ENCODE measurements at places on chromosomes 12 and 14.
A peak's percentile ranks its signal among the peaks of the same experiment; 100 is the strongest.

DNA sequence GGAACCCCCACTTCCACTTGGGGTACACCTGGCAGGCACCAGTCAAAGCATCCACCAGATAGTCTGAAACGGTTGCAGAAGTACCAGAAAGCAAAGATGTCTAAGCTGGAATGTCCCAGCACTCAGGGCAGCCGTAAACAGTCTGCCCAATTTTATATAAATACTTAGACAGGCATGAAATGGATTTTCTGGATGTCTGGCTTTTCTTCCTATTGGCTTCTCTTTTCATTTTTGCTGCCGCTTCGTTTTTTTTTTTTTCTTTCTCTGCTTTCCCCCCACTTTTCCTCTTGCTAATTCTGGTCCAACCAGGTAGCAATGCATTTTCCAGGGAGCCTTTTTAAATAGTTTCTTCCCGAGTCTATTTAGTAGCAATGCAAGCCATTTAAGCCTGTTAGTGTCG, 167.7 kb downstream of the GCH1 start:
- no peak for DNase-seq

- no peak for DNase-seq
Observed at GRCh38 chr14:23564181-23564812, 3.3 kb downstream of the AP1G2 start.

DNA sequence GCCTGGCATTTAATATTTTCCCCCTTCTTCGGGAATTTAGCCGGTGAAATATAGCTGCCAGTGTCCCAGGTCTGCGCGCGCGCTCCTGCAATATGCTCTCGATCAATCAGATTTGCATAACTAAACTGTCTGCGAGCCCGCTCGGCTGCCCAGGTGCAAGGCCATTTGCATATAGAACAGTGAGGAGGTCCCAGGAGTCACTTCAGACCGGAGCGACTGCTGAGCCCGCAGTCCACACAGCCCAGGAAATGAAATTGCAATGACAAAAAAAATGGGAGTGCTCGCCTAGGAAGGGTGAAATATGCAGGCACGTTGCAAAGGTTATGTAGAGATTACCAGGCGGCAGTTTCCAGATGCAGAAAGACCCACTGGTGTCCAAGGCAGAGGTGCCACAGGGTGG, 228.5 kb downstream of the VRK1 start:
- DNase-seq, result no peak

- DNase-seq, result peak; percentile 40
Observed at GRCh38 chr14:93619176-93619793, 169.0 kb downstream of the PRIMA1 start.

- no peak for DNase-seq
Observed at GRCh38 chr14:93269341-93270068, 62.4 kb downstream of the UBR7 start.

GRCh38 chr12:38954238-38954873, 49.0 kb upstream of the CPNE8 start:
- DNase-seq, result no peak

GRCh38 chr14:98741523-98741922, 530.5 kb downstream of the BCL11B start:
- no peak for DNase-seq

DNA sequence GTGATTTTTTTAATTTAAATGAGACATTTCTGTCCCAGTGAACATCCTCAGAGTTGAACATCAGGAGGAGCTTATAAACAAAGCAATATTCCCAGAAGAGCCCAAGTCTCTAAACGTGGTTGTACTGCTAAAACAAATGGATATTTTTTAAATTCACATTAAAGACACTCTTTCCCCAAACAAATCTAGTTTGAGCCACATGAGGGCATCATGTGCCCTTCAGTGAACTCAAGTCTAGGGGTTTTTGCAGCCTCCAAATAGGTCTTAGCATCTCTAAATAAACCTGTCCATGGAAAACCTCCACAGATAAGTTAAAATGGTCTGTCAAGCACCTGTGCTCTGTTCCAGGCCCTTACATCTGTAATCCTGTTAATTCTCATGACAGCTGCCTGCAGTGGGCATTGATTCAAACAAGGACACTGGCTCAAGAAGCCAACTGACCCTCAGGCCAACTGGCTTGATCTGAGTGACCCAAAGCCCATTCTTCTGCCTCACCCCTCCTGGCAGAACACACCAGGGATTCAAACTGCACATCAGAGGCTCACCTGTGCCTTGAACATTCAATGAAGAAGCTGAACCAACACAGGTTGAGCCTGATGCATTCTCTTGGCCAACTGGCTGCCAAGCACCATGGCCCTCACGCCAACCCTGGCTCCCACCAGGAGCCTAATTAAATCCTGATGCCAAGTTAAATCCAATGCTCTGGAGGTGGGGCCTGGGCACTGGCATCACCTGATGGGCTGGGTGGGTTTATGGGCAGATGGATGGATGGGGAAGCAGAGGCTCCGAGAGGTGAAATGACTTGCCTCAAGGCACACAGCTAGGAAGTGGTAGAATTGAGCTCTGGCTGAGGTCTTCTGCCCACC, 8.6 kb downstream of the ISCU start:
- no peak for DNase-seq

GRCh38 chr14:104700747-104701217, 11.4 kb downstream of the INF2 start:
- no peak for DNase-seq

GRCh38 chr14:55893705-55894104, 224.5 kb upstream of the PELI2 start:
- no peak for DNase-seq

- no peak for DNase-seq
Observed at GRCh38 chr14:53807542-53807941, 149.1 kb downstream of the BMP4 start.

DNA sequence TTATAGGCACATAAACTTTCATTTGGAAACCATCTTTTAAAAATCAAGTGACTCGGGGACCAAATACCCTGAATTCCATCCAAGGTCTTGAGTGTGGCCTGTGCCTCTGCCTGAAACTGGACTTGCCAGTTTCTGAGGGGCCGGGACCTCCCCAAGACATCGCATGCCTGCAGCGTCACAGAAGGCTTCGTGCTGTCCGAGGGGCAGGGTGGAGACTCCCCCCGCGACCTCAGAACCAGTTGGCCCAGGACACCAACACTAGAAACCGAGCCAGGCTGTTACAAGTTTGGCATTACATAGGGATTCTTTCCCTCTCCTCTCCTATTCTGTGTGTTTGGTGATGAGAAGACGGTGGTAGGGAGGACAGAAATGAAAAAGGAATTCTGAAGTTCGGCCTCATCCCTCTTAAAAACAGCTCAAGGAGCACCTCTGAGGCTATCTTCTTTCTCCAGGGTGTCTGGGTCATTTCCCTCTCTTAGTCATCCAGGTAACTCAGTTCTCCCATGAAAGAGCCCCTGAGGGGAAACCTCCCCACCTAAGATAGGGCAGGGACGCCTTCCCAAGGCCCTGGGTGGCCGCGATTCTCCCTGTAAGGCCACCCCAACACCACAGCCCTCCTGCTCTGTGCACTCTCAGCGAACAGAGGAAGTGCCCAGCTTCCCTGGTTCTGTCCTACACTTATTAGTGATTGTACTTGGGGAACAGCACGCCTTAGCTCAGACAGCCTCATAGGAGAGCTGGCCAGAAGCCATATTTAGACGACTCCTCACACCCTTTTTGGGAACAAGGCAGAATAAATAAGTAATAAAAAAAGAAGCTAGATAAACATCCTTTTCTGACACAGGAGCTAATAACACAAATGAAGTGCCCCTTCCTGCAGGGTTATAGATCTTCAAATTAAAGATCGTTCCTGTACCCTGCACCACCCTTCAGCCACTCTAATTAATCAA, 93.8 kb downstream of the BCL11B start:
- no peak for DNase-seq

DNA sequence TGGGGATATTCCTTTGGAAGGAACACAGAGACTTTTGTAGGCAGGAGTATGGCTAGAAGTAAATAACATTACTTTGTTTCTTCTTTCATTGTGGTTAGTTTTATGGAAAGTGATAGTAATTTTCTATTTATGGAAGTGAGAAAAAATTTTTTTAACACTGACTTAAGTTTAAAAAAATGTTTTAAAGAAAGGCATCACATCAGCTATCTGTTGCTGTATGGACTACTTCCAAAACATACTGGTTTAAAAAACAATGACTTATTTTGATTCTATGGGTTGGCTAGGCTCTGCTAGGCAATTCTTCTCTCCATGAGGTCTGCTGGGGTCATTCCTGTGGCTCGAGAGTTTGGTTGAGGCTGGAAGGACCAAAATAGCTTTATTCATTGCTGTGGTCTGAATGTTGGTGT, 31.7 kb upstream of the SLC38A2 start:
- no peak for DNase-seq

DNA sequence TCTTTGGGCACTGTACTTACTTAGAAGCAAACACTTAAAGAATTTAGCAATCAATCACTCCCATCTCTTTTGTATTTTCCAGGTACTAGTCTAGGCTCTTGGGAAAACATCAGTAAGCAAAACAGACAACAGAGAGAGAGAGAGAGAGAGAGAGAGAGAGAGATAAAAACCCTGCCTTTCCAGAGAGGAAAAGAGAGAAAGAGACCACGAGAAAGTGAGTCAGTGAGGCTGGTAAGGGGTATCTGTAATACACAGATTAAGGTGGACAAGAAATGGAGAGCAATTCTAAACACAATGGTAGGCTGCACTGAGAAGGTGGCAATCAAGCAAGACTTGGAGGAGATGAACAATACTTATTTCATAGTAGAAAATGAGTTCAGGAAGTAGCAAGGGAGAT, 119.9 kb upstream of the OVCH1 start:
- DNase-seq, result no peak

GRCh38 chr14:103861413-103862392, 14.3 kb upstream of the PPP1R13B start:
- no peak for DNase-seq

GRCh38 chr12:130375296-130376287, 37.9 kb downstream of the PIWIL1 start:
- DNase-seq, result no peak

DNA sequence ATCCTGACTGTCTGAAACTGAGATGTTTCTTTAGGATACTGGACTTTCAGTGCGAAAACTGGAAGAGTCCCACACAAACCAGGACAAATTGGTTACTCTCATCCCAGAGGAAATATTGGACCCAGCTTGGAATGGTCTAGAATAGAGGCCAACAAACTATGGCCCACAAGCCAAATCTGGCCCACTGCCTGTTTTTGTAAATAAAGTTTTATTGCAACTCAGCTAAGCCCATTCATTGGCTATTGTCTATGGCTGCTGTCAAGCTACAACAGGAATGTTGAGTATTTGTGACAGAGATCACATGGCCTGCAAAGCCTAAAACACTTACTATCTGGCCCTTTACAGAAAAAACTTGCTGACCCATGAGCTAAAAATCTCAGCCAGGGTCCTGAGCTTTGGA, 6.5 kb downstream of the WSCD2 start:
- DNase-seq, result no peak

- no peak for DNase-seq
Observed at GRCh38 chr14:76088771-76089571, 62.8 kb upstream of the GPATCH2L start.

DNA sequence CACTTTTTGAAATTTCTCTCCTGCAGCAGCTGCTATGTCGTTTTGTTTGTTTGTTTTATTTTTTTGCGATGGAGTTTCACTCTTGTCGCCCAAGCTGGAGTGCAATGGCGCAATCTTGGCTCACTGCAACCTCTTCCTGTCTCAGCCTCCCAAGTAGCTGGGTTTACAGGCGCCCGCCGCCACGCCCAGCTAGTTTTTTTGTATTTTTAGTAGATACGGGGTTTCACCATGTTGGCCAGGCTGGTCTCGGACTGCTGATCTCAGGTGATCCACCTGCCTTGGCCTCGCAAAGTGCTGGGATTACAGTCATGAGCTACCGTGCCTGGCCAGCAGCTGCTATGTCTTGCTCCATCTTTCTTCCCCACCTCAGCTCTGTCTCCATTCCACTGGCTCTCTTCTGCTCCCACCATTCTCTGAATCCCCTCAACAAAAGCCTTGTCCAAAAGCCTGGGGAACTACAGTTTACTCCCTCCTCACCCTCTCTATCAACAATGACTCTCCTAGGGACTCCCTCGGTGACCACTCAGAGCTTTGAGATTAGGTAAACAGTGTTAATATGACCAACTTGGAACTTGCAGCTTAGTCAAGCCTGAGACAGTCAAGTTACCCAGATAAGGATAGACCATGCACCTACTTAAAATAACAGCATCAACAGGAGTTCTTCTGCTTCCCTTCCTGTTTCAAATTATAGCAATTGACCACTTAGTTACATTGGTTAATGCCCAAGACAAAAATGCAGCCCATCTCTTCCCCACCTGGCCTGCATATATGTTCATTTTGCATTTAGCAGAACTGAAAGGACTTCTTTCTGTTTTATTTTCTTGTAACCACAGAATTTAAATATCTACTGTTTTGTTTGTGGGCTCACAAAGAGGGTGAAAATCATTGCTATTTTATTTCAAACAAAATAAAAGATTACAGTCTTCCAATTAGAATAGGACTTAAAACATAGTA, 189.0 kb upstream of the AMIGO2 start:
- no peak for DNase-seq

GRCh38 chr12:54053003-54053750, 458 bp upstream of the HOXC4 start:
- no peak for DNase-seq

DNA sequence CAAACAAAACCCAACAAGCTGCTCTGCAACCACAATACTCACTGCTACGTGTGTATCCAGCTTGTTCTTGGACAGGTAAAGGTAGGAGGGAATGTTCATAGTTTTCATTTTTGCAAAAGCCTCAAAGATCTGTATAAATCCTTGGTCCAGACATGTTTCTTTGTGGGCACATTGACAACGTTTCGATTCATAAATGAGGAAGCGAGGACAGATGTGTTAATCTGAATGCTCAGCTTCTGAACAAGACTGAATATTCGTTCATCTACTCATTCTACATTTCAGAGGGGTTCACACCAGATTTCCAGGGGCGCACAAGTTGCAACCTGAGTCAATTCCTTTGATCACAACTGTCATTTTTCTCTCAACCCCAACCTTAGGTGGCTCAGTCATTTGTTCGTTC, 134.4 kb downstream of the LLPH start:
- no peak for DNase-seq

- DNase-seq, result no peak
Observed at GRCh38 chr12:64746663-64747062, 12.5 kb downstream of the GNS start.

DNA sequence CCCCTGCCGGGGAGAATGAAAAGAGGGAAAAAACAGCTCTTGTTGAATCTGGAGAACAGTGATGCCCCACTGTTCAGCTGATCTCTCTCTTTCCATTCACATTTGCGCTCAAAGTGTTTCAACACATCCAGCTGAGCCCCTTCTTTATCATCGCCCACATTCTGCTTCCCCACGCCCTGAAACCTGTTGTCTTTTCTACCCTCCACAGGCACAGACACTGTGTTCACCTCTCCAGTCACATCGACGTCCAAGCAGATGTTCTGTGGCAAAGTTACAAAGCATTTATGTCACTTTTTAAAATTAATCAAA, 338.7 kb downstream of the EGLN3 start:
- no peak for DNase-seq

GRCh38 chr14:60227291-60227690, 21.7 kb upstream of the PPM1A start:
- no peak for DNase-seq

All from RWPE1 (cell line).